CD4-positive, alpha-beta T cell treated with Interferon alpha-2 for 1 hour (primary cell): ENCODE measurements at places on chromosomes 5 and 9.

GRCh38 chr9:19642256-19642655 is 146.6 kb downstream of the SLC24A2 start:
- no peak for DNase-seq

DNA sequence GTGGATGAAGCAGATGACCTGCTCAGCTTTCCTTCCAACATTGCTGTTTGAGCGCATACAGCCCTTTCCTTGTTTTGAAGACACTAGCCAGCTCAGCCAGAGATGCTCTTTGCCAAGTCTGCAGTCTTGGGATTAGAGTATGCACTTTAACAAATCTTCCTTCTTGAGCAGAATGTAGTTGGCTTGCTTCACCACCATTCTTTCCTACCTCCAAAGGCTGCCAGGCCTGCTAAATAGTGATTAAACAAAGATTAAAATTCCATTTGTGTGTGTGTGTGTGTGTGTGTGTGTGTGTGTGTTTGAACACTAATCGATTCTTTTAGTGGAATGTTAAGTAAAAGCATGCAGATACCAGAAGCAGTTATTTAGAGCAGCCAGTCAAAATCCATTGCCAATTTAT is 97.6 kb downstream of the GALNT10 start:
- no peak for DNase-seq

DNA sequence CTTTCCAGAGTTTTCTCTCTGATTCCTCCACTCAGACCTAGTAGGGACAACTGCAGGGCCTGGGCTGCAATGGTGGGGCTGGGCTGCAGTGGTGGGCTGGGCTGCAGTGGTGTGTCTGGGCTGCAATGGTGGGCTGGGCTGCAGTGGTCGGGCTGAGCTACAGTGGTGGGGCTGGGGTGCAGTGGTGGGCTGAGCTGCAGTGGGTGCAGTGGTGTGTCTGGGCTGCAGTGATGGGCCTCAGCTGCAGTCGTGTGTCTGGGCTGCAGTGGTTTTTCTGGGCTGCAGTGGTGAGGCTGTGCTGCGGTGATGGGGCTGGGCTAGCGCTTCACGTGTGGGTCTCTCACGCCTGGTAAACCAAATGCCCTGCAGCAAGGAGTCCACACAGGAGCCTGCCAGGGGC is 27.4 kb downstream of the ABO start:
- no peak for DNase-seq

GRCh38 chr5:1171340-1171941 is 30.0 kb upstream of the SLC6A19 start:
- DNase-seq: no peak

- DNase-seq: no peak
Measured at GRCh38 chr5:150119421-150120061, 33.2 kb upstream of the CSF1R start.

DNA sequence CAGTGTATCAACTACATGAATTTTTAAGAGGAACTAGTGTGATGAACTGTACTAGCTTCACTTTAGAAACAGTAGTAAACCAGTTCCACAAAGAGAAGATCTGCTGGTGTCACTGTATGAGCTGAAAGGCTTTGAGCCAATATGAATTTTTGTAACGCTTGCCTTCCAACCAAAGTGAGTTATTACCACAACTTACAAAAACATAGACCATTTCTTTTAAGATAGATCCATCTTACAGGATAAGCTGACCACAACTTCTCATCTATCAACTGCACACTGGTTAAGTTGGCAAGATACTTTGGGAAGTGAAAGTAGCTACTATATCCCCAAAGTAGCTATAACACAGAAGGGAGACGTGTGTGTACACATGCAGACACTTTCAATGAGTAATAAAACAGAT is 849.6 kb upstream of the DMAC1 start:
- peak; percentile 0 for DNase-seq

GRCh38 chr5:136028782-136029742 is at the start of gene TGFBI:
Gene TGFBI (plus strand): TSS chr5:136028988. CDS start chr5:136029056, 68 bp downstream.
- DNase-seq: peak; percentile 43

- no peak for DNase-seq
Measured at GRCh38 chr5:179345433-179346321, at the start of gene ADAMTS2. Gene ADAMTS2 (minus strand): TSS chr5:179345461. CDS start chr5:179345328, 133 bp downstream.

- DNase-seq: no peak
Measured at GRCh38 chr9:134219646-134220060, 55.3 kb upstream of the RNU6ATAC start.

DNA sequence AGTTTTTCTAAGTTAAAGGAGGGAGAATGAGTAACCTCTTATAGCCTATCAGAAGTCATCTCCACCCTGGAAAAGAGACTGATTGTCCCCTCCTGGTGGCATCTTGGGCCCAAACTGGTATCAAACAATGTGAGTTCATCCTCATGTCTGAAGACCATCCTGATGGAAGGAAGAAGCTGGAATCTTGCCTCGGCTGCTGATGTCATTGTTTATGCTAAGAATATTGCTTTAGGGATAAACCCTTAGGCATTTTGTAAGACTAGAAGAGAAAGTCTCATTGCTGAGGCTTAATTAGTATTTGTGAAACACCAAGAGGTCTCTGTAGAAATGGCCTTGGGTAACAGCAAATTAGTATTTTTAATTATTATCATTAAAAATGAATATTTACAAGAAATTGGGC is 65.7 kb upstream of the KCNN2 start:
- no peak for DNase-seq

GRCh38 chr5:77444356-77444755 is 47.8 kb downstream of the WDR41 start:
- no peak for DNase-seq

DNA sequence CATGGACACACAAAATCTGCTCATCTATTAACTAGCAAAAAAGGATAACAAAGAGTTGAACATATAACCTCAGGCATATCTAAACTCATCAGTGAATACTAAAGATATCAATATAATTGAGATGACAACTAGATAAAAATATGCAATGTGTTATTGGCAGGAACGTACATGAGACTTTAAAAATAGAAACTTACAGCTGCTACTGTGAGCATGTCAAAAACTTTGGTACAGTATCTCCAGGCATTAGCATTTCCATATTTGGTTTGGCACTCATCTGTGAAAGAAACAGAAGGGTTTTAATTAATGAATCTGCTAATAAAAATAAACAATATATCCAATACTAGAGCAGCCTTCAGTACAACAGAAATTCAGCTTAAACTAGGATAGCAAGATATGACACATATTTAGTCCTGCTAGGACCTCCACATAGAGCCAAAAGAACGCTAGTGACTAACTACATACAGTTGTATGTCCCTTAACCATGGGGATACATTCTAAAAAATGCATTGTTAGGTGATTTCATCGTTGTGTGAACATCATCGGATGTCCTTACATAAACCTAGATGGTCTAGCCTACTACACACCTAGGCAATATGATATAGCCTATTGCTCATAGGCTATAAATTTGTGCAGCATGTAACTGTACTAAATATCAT is 10.5 kb upstream of the SCAI start:
- DNase-seq: no peak

GRCh38 chr5:110625376-110625999 is 101.0 kb downstream of the TMEM232 start:
- no peak for DNase-seq

GRCh38 chr5:32303755-32304120 is 9.0 kb downstream of the MTMR12 start:
- no peak for DNase-seq

DNA sequence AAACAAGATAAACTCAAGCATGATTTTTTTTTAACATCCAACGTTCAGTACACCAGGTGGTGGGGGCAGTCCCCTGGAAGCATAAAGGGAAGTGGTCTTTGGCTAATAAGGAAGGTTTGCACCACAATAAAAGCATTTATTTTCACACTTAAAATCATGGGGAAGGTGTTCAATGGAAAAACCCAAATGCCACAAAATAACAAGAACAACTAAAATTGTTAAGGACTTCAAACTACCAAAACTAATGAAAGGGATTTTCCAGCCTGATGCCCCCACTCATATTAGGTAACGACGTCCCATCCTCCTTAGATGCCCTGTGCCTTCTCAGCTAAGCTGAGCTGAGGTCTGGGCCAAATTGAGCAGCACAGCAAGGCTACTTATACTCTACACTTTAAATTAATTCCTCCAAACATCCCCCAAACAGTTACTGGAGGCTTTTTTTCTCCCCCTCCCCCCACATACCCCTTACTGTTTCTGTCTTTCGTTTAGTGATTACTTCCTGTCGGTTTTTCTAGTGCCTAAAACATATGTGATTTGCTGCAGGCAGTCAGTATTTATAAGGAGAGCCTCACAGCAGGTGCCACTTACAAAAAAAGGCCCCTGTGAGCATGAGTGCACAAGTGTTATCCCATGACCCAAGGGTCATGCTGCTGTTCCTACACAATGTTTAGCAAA is 259.7 kb upstream of the ZNF608 start:
- DNase-seq: peak; percentile 11

GRCh38 chr5:140678993-140679392 is 5.6 kb upstream of the DND1 start:
- DNase-seq: no peak

DNA sequence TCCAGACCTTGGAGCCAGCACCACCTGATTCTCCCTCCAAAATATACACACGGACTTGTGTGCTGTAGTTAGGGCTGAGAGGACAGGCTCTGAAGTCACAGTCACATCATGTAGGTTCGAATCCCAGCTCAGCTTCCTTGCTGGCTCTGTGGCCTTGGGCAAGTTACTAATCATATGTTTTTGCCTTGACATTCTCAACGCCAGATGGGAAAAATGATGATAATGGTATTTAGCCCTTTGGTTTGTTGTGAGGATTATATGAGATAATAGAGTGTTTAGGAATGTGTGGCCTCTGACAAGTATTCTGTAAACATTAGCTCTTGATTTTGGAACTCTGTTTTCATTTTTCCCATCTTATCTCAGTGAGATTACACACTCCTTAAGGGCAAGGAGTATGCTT is 72.5 kb downstream of the PLAC8L1 start:
- no peak for DNase-seq

- no peak for DNase-seq
Measured at GRCh38 chr5:11268891-11269290, 507.9 kb upstream of the DAP start.

GRCh38 chr5:144072518-144072927 is 97.9 kb downstream of the YIPF5 start:
- DNase-seq: no peak

DNA sequence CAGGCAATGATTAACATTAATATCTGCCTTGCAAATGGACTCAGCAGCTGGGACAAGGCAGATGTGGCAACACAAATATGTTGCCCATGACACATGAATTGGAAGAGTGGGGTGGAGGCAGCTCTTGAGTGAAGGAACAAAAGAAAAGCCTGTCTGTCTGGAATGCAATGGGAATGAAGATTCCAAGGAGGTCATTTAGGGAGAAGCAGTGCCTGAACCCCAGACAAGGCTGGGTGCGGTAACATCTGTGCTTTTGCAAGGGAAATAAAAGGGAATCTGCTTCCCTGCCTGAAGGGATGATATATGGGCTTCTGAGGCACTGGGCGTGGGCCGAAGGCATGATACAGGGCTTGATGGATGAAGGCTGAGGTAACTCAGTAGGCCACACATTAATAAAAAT is 94.1 kb upstream of the TRIM32 start:
- DNase-seq: no peak

- no peak for DNase-seq
Measured at GRCh38 chr9:133119846-133120500, 1.1 kb downstream of the RALGDS start.

DNA sequence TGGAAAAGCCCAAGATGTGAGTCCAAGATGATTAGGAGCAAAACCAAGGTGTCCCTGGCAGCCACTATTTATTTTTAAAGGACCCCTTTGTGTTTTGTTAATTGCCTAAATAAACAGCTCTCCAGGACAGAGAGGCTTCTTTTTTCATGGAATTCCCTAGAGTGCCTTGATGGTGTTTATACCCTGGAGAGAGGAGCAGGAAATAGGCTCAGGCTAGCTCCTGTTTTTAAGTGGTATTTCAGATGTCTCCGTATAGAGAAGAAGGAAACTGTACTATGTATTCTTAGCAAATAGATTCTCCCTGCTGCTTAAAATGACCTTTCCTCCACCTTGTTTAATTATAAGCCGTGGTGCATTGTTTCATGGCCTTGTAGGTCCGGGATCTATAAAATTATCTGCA is 292.4 kb downstream of the CD180 start:
- DNase-seq: no peak

DNA sequence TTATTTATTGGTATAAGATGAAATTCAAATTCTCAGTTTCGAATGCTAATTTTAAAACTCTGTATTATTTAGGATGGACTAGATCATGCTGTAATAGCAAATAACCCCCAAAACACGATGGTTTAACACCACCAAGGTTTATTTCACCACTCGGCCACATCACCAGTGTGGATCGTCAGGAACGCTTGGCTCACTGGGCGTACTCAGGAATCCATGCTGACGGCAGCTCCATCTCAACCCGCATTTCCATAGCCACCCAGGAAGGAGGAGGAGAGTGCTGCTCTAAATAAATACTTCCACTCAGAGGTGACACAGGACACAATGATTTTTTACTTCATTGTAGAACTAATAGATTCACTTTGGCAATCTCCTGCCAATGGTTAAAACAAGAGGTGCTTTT is 347.4 kb downstream of the SH3GL2 start:
- DNase-seq: no peak

- DNase-seq: no peak
Measured at GRCh38 chr9:6052293-6052919, 37.0 kb upstream of the RANBP6 start.

DNA sequence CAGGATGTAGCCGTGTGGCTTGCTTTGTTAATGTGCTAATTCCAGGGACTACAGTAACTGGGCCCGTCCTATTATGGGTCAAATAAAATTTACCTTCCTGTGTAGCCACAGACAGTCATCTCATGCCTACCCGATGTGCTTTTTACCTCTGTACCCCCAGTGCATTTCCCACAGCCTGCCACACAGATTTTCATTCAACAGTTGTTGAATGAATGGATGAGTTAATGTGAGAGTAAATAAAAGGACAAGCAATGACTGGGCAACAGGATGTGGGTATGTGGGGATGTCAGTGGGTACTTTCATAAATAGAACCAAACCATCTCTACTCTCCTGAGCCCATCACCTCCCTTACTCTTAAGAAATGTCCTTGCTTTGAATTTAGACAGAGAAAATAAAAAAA is 441.2 kb upstream of the ZNF462 start:
- no peak for DNase-seq

DNA sequence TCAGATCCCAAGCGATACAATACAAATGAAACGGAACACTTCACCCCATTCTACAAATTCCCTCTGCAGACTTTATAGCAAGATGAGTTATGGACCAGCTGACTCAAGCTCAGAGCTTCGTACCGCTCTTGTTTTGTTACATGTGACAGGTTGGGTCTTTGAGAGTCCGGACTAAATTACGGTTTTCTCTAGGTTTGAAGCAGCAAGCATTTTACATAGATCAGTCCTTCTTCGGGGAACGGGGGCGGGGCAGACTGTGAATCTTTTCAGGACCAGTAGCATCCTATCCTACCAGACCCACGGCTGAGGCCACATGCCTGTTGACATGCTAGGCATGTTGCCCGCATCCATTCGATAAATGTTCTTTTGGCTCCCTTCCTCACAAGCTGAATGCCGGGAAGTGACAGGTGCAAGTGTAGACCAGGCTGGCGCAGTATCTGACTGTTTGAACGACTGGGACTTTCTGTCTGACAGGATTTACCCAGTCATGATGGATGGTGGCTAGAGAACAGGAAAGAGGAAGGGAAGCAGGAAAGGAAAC is 811.0 kb upstream of the GRAMD2B start:
- no peak for DNase-seq

GRCh38 chr5:142215915-142216681 is 107.5 kb downstream of the NDFIP1 start:
- DNase-seq: no peak

GRCh38 chr9:137788561-137789294 is 88.9 kb upstream of the CACNA1B start:
- no peak for DNase-seq

GRCh38 chr9:25453875-25454274 is 224.4 kb downstream of the TUSC1 start:
- DNase-seq: no peak

GRCh38 chr5:139193928-139194327 is 4.2 kb downstream of the SIL1 start:
- no peak for DNase-seq
